Stimulated activated CD4-positive, alpha-beta T cell treated with anti-CD3 and anti-CD28 coated beads, TNF-alpha, amount 100 ng/mL, for 4 hours (primary cell): ENCODE measurements at places on chromosomes 4 and X.

DNA sequence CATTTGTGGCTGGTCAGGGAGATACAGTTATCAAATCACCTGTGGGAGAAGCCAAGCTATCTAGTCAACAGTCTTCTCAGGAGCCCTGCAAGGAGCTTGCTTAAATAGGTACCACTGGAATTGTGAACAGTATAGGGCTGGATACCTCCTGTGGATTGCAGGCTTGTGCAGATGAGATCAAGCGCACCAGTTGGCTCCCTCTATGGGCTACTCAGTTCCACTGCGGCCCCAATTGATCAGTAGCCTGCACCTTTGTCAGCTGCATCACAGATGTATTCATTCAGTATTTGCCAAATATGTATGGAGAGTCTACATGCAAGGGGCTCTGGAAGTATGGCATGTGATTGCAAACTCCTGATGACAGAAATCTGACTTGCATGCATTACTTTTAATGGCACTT is 28.6 kb downstream of the TEX13A start:
- DNase-seq: no peak

- DNase-seq: no peak
Measured at GRCh38 chr4:157674699-157675098, 454.2 kb downstream of the GRIA2 start.

- no peak for DNase-seq
Measured at GRCh38 chrX:69027181-69028005, 137.9 kb downstream of the PJA1 start.

DNA sequence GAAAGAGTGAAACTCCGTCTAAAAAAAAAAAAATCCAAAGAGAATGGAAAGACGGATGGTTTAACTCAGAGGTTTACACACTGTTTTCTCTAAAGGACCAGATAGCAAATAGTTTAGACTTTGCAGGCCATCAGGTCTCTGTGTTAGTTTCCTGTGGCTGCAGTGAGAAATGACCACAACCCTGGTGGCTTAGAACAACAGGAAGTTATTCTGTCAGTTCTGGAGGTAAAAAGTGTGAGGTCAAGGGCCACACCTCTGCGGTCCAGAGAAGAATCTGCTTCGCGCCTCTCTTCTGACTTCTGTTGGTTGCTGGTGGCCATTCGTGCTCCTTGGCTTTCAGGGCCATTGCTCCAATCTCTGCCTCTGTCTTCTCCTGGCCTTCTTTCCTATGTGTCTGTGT is 76.9 kb downstream of the TENM3 start:
- DNase-seq: no peak

DNA sequence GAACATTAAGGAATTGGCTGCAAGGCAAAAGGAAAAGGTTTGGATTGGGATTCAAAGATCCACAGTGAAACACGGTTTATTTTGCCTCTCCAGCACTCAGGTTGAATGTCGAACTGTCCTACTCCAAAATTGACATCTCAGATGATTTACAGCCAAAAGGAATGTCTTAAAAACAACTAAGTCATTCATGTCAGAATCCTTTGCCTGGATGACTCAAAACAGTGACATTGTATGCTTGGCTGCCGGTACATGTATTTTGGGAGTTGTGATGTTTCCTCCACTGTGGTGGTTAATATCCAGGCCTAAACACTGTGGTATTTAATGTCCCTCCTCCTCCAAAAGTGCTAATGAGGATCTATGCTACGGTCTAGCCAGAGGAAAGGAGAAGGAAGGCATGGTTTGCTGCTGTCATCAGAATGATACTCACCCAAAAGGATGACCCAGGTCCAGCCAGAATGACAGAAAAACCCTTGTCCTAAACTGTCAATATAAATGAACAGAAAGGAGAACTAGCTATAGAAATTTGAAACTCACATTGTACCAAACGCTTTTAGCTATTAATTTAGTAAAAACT is 20.9 kb downstream of the PGM2 start:
- no peak for DNase-seq

GRCh38 chrX:74291577-74291963 is 12.4 kb upstream of the ZCCHC13 start:
- DNase-seq: no peak

- DNase-seq: no peak
Measured at GRCh38 chr4:38400946-38401345, 263.1 kb upstream of the KLF3 start.

DNA sequence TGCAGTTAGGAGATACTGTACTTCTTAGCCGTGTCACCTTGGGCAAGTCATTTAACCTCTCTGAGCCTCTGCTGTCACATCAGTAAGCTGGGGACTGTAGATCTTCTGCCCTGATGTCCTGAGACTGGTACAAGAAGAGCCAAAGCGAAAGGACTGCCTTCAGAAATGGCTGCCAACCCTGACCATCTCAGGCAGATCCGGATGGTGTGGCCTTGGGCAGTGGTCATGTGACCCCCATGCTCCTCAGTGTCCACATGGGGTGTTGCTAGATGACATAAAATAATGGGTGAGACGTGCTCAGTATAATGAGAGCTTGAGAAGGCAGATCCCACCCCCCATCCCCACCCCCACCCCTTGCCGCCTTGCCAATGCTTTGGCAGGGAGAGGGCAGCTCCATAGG is 60.4 kb upstream of the MTM1 start:
- DNase-seq: no peak

- no peak for DNase-seq
Measured at GRCh38 chrX:29083823-29084222, 496.6 kb downstream of the IL1RAPL1 start.

DNA sequence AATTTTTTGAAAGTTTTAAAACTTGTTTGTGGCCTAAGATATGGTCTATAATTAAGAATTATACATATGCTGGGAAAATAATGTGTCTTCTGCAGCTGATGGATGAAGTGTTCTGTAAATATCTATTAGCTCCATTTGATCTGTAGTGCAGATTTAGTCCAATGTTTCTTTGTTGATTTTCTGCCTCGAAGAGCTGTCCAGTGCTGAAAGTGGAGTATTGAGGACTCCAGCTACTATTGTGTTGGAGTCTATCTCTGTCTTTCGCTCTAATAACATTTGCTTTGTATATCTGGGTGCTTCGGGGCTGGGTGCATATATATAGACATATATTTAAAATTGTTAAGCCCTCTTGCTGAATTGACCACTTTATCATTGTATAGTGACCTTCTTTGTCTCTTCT is 2127.3 kb downstream of the PCDH7 start:
- DNase-seq: no peak

- no peak for DNase-seq
Measured at GRCh38 chr4:114302472-114302871, 296.1 kb upstream of the UGT8 start.

- no peak for DNase-seq
Measured at GRCh38 chrX:17355976-17356375, 19.0 kb upstream of the NHS start.

DNA sequence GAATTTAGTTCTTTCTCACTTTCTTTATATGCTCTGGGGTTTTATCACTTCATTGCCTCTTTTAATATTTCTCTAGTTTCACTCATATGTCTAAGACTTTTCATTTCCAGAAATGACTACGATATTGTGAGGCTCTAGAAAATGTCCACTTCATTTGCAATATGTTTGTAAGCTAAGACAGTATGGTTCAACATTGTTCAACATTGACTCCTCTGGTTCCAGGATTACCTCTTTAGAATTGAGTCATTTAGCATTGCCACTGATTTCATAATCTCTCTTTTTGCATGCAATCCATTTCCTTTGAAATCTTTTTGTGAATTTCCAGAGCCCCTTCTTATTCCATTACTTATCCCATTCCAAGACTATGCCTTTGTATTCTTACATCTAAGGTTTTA is 32.3 kb downstream of the BBS12 start:
- DNase-seq: no peak

GRCh38 chrX:111090458-111090857 is 5.5 kb upstream of the PAK3 start:
- no peak for DNase-seq

GRCh38 chr4:66169341-66169740 is 499.1 kb upstream of the EPHA5 start:
- no peak for DNase-seq

- DNase-seq: no peak
Measured at GRCh38 chr4:123363729-123364128, 32.9 kb upstream of the SPRY1 start.

DNA sequence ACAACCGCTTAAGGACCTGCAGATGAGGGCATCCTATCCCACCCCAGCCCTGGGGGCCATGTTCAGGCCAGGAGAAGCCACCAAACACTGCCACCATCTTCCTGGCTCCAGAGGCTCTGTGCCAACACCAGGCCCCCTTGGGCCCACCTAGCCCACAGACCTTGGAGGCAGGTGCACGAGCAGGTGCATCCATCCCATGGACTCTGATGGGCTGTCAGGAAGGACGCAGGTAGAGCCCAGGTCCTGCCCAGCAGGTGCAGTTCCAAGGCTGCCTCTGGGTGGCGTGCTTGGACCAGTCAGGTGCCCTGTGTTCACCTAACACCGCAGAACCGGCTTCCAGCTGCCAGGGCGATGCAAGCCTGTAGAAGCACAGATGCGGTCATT is 22.8 kb upstream of the PDE6B start:
- peak; percentile 11 for DNase-seq

- no peak for DNase-seq
Measured at GRCh38 chr4:112910109-112910736, 139.2 kb upstream of the ANK2 start.

GRCh38 chr4:145720656-145721055 is 40.7 kb downstream of the C4orf51 start:
- no peak for DNase-seq
